Effector CD4-positive, alpha-beta T cell (primary cell): ENCODE measurements at places on chromosomes 1 and 21.

GRCh38 chr1:116033322-116033721 lies 57.0 kb downstream of the SLC22A15 start:
- DNase-seq: no peak

DNA sequence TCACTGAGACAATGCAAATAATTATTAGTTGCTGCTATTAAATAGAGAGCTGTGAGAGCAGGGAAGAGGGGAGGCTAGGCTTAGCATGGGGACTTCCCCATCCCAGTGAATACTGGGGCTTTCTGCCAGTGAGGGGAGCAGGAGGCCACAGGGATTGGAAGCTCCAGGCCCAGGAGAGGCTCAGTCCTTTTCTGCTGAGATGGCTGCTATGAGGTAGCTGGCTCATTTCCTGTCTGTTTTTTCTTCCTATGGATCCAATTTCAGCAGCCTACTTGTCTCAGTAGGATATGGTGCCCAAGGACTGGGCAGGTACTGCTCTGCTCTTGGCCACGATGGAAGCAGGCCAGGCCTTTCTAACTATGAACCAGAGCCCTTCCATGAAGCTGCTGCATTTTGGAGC lies 10.0 kb downstream of the STMN1 start:
- no peak for DNase-seq

DNA sequence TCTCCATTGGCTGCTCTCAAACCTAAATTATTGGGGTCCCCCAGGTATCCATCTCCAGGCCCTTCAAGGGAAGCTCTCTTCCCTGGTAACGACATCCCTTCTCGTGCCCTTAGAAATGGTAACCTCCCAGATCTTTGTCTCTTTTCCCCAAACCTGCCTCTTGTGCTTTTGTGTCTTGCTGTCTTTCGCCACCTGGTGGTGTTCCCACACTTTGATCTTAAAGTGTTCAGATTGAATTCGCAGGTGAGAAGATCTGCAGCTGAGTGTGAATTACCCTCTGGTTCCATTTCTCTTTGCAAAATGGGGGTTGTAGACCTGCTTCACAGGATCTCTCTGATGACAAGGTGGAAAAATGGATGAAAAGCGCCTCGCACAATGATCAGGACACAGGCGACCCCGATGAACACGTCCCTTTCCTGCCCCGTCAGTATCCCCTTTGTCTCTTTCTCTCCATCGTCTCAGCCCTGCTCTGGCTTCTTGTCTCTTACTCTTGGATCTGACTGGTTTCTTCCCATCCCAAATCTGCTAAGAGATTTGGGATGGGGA lies 53.1 kb downstream of the DOP1B start:
- DNase-seq: peak; percentile 27

DNA sequence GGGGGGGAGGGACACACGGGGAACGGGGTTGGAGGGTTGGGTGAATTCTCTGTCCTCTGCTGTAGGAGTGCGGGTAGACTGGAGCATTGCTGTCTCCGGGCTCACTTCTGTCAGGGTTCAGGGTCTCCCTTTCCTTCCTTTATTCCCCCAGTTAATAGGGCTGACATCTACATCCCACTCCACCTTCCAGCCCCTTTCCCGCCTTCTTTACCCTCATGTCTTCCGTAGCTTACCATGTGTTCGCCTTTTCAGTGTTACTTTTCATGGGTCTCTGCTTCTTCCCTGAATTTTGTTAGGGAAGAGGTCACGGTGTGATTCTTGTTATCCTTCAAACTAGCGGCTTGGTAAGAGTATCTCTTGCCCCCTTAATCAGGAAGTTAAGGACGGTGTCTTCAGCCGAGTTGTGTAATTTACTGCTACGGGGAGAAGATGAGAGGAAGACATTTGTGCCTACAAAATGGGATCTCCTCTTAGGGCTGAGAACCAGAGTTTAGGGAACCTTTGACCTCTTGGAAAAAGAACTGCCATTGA lies 917 bp downstream of the RAP1A start:
- DNase-seq: no peak

DNA sequence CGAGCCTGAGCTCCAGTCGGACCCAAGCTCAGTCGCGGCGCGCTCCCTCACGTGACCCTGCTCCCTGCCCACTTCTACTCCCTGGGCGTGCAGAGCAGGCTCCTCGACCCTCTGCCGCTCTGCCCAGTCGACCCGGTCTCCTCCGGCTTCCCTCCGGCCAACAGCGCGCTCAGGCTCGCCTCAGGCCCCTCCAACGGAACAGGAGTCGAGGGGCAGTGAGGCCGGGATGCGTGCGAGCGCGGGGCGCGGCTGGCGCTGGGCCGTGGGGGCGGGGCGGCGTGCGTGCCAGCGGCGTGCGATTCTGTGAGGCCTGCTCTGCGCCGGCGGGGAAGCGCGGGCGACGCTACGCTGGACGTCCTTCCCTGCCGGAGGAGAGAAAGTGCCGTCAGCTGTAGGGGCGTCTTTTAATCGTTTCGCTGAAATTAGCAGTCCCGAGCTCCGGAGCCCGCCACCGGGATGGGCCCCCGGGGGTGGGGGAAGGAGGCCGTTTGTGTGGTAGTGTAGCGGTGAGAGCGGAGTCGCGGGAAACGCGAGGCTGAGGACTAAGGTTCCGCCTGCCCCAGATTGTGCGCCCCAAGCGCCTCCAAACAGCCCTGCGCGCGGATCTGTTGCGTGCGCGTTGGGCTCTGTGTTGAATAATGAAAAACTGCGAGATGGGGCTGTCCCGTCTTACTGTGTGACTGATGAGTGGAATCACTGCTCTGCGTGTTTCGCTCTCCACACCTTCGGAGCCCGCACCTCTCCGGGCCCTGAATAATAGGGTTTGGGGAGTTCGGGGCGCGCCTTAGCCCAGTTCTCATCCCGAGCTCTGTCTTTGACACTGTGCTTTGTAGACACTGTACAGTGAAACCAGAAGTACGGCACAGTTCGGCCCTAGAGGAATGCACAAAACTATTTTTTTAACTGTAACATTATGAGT lies at the start of gene ACBD6:
TSS of gene ACBD6 (minus strand) at position 217 of the 919 bp plus-strand sequence. CDS start 311 bp downstream, outside the sequence.
- DNase-seq: peak; percentile 73

DNA sequence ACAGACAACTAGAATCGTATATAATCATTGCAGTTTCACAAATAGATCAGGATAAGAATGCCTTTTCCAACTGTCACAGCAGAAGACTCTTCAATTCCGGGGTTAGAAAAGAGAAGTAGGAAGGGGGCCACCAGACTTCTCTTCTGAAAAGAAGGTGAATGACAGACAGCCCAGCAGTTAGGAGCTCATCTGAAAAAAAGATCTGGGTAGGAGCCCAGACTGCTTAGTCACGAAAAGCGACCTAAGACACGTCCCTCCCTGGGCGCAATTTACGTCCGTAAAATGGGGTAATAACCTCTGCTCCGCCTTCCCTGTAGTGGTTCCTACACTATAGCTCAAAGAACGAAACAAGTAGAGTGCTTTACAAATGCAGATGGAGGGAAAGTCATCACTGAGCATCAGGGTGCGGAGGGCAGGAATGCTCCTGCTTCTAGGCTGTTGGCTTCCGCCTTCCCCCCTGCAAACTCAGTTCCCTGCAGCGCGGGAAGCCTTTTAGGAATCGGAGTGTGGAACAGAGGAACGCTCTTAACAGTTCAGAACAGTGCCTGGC lies 582 bp downstream of the ORC1 start:
- peak; percentile 39 for DNase-seq

DNA sequence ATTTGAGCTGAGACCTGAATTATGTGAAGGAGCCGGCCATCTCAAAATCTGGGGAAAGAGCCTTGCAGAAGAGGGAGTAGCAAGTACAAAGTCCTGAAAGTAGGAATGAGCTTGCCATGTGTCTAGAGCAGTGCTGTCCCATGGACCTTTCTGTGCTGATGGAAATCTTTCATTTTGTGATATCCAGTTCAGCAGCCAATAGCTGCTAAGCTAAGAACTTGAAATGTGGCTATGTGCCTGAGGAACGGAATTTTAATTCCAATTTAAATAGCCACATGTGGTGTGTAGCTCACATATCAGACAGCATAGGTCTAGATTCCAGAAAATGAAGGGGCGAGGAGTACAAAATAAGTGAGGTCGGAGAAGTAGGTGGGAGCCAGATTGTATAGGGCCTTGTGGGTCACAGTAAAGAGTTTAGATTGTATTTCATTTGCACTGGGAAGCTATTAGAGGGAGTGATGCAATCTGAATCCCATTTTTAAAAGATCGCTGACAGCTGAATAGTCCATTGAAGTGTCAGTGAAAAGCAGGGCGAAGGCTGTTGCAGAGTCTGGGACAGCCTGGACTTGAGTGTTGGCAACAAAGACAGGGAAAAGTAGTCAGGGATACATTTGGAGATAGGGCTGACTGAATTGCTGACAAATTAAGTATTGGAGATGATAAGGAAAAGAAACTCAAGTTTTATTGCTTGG lies 80.3 kb downstream of the TMEM200B start:
- DNase-seq: no peak
